ENCODE measurements at places on chromosomes 5 and 9. TPM values are rescaled to one million over a fixed set of nuclear protein-coding genes. Genes with fewer than 3 reads are reported as not detected.

DNA sequence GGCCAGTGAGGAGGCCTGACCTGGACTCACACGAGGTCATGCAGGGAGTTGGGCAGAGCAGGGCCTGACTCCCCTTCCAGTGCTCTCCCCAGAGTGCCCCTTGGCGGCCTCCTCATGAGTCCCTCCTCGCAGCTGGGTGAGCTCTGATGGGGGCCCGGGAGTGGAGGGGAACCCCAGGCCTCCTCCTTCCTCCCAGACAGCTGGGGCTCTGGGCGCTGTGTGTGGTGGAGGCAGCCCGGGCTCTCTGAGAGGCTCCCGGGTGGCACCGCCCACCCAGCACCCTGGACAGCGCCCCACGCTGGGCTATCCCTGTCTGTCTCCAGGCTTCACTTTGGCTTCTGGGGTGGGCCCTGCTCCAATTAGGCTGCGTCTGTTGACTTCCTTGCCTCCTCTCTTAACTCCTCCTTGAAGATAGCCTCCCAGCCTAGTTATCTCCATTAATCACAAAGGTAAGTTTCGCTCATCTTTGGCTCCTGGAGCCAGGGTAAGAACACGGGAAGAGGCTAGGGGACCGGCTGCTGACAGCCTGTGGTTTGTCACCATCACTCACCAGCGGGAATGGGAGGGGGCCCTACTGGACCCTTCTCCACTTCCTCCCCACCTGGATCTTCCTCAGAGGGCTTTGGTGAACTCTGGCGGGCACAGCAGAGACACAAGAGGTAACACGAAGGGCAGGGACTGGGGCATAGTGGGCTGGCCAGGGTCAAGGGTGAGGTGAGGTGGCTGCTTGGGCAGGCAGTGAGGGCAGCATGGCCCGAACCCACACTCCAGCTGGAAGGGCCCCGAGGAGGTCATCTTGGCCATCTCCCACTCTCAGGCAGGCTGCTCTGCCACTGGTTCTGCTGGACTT, 13.1 kb downstream of the PSD2 start:
- DNase-seq: no peak

GRCh38 chr5:446883-447263, 3.9 kb downstream of the EXOC3 start:
- DNase-seq: no peak

- DNase-seq: no peak
Measured at GRCh38 chr9:82981552-82981951, 81.4 kb downstream of the RASEF start.

GRCh38 chr5:96969366-96969765, 33.5 kb downstream of the LNPEP start:
- DNase-seq: no peak

DNA sequence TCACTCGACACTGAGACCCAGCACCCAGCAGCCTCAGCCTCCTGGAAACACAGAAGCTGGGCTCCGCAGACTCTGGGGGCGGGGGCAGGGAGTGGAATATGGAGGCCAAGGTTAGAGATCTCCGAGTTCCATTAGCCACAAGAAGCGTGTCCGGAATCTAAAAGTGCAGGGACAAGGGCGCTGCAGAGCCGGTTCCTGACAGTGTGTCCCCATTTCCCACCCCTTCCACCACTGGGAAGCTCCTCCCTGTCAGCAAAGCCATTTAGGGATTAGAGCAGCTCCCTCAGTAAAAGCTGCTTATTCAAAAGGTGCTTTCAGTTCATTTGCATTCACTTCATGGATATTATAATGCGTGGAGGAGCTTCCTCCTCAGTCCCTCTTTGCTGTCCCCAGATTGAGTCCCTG, 74.1 kb upstream of the HSPA9 start:
- no peak for DNase-seq

DNA sequence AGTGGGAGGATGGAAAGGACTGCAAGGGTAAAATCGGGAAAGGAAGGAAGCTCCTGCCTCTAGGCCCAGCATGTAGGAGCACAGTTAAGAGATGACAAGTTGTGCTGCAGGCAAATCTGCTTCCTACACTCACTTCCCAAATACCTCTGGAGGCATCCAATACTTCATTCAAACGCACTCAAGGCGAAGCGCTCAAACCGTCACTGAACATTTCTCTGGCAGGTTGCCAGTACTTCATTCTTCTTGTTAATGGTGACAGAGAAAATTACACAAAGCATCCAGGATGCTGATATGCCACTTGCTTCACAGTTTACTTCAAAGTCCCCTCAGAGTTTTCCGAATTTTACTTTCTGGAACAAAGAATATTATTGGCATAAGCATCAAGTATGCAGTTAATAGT, 59.8 kb downstream of the NREP start:
- DNase-seq: peak; percentile 28

- no peak for DNase-seq
Measured at GRCh38 chr9:134330590-134330989, 4.3 kb downstream of the RXRA start.

- no peak for DNase-seq
Measured at GRCh38 chr9:126146254-126147145, 180.1 kb upstream of the MVB12B start.

DNA sequence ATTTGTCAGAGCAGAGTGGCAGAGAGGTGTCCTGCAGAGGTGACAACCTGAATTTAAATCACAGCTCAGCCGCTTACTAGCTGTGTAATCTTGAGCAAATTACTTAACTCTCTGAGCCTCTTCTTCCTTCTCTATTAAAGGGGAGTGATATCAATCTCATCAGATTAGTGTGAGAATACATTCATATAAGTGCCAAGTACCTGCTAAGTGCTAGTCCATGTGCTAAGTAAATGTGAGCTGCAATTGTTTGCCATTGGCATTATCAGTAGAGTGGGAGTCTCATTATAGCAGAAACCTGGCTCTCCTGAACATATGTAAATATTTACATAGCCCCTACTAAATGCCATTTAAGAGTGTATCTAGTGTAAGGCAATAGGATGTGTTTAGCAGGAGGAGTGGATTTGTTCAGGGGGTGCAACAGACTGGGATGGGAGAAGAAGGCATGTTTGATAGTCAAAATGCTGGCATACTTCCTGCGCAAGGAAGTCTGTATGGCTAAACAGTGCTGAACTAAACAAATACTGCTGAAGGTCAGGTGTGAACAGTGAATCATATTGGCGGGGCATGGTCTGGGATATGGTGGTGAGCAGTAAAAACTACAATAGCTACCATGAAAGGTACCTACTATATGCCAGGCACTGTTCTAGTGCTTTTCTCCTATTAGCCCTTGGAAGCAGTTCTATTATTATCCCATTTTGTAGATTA, 74.5 kb downstream of the F2RL2 start:
- DNase-seq: no peak

- peak; percentile 82 for DNase-seq
Measured at GRCh38 chr9:127049044-127049443, 73.4 kb downstream of the ANGPTL2 start.

- peak; percentile 78 for DNase-seq
Measured at GRCh38 chr9:32928145-32928763, 73.2 kb downstream of the APTX start.

DNA sequence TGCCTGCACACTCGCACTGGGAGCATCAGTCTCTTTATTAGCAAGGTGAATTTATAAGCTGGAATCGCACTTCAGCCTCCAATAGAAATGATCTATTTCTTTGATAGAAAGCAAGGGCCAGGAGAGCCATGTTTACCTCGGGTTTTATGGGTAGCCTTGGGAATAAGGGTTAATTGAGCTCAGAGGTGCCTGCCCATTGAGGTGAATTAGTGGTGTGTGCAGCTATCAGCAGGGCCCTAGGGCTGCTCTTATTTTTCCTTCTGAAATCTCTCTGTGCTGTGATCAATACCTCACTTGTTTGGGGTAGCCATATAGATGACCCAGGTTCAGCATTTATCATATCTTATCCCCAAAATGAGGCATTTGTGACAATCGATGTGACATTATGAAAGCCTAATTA, 297.8 kb downstream of the EBF1 start:
- DNase-seq: no peak

DNA sequence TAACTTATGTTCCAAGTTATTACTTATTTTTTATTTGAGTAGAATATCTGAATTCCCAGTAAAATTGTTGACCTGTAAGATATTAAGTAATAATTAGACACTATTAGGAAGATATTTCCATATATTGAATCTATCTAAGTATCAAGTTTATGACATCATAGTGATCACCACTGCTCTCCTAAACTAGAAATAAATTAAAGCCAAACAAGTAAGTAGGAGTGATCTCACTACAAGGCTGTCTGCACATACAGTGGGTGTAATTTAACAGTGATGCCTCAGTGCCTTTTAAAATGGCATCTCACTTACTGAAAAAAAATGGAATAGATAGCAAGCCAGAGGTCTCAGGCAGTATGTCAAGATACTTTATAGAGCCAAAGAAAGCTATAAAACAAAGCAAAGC, 789.6 kb downstream of the KCTD16 start:
- no peak for DNase-seq

- no peak for DNase-seq
Measured at GRCh38 chr9:105148328-105149006, 96.0 kb upstream of the SLC44A1 start.

DNA sequence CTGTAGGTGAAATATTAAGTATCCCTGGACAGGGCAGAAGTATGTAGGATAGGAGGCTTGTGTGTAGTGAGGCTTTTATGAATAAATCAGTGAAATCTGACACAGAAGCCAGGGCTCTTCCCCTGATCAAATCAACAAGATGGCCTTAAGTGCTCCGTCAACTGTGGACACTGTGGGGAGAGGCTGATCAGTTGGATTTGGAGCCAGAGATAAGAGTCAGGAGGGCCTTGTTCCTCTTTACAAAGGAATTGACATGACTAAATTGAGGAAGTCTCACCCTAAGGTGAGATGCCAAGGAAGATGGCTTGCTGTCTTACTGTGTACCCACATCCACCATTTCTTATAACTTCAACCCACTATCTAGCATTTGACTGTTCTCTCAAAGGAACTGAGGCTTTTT, 91.6 kb upstream of the PRRC1 start:
- no peak for DNase-seq

MINAR2 gene
- polyA plus RNA-seq: not detected

IL9 gene
- polyA plus RNA-seq: not detected

SEMA4D gene
- 0.68 TPM for polyA plus RNA-seq

LHX6 gene
- polyA plus RNA-seq: 0.11 TPM

NSA2 gene
- polyA plus RNA-seq: 100.0 TPM

MCIDAS gene
- 0.02 TPM for polyA plus RNA-seq

STOM gene
- 59.6 TPM for polyA plus RNA-seq

TMEM174 gene
- not detected for polyA plus RNA-seq

C6 gene
- not detected for polyA plus RNA-seq

EGFL7 gene
- polyA plus RNA-seq: 25.1 TPM
